ENCODE measurements at places on chromosomes 16 and 17. TPM values are rescaled to one million over a fixed set of nuclear protein-coding genes. Genes with fewer than 3 reads are reported as not detected.

CNTD1 gene
- total RNA-seq, result not detected

AGRP gene
- not detected for total RNA-seq

CCL5 gene
- total RNA-seq, result 3.4 TPM

QPRT gene
- total RNA-seq, result 0.64 TPM

SLC16A3 gene
- 26.5 TPM for total RNA-seq

CASKIN2 gene
- 1.2 TPM for total RNA-seq

MYLK3 gene
- total RNA-seq, result 0.55 TPM

CTNS gene
- total RNA-seq, result 12.8 TPM

DNA sequence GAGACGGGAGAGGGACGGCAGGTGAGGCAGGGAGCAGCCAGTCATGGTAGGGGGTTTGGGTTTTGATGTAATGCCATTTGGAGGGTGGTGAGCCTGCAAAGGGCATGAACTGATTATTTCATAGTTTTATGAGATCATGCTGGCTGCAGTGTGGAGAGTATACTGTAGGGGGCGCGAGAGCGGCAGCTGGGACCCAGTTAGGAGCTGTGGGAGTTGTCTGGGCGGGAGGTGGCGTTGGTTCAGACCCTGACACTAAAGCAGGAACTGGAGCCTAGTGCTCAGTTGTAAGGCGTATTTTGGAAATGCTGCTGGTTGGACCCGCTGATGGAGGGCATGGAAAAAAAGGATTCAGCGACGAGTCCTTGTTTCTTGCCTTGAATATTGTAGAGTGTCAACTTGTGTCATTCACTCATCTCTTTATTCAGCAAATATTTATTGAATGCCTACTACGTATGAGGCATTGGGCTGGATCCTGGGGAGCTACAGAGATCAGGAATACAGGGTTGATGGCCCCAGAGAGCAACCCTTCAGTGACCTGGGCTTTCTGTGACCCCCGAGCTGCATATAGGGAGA, 23.7 kb upstream of the KDM8 start:
- DNase-seq, result peak; percentile 73

- DNase-seq, result no peak
Measured at GRCh38 chr17:68497885-68498319, 14.3 kb upstream of the PRKAR1A start.

- no peak for DNase-seq
Measured at GRCh38 chr17:81401723-81402529, 6.7 kb downstream of the BAHCC1 start.

GRCh38 chr16:80197741-80198201, 343.0 kb upstream of the DYNLRB2 start:
- no peak for DNase-seq

- no peak for DNase-seq
Measured at GRCh38 chr16:21943571-21943970, 9.6 kb upstream of the UQCRC2 start.

DNA sequence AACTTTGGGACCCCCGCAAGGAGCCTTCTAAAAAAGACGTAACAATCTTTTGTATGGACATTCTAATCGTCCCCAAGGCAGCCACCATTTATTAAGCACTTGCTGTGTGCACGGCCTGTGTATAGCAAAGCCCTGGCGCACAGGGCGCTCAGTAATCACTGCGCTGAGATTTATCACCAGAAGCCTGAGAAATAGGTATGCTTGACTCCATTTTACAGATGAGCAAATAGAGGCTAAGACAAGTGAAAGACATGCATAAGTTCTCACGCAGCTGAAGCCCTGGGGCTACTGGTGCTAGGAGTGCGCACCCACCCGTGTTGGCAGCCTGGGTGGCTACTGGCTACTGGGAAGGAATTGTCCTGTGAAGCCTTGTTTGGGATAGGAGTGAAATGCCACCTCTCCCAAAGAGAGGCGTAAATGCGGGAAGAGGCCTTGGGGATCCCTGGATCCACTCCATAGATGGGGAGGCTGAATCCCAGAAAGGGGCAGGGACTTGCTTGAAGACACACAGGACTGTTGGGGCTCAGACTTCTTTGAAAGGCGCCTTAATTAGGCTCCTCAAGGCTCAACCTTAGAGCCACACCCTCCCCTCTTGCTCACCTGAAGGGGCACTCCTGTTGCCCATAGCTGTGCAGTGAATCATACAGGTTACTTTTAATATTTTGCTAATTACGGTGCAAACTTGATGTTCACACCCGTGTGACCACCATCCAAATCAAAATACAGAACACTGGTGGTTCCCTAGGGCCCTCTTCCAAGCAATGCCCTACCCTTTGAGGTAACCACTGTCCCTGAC, 634 bp upstream of the NATD1 start:
- DNase-seq, result no peak

- DNase-seq, result no peak
Measured at GRCh38 chr17:39684369-39685192, 3.3 kb downstream of the PGAP3 start.

DNA sequence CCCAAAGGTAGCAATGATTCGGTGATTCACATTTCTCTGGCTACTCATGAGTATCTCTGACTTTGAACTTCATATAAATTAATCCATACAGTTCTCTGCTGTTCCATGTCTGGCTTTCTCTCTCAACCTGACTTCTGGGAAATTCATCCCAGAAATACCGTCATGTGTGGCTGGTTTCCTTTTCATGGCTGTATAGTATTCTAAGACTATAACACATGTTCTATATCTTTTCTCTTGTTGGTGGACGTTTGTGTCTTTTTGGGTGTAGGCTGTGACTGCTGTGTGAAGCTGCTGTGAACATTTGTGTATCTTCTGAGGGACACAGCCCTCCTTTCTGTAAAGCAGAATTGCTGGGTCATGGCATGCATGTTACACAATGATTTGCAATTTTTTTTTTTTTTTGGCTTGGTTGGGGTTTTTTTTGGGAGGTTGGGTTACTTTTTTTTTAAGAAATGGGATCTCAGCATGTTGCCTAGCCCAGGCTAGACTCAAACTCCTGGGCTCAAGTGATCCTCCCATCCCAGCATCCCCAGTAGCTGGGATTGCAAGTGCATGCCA, 6.3 kb downstream of the TTYH2 start:
- DNase-seq, result no peak

GRCh38 chr16:66660422-66661209, 35.9 kb downstream of the CMTM4 start:
- DNase-seq, result no peak

GRCh38 chr16:16099320-16099719, 124.0 kb downstream of the ABCC6 start:
- no peak for DNase-seq

- DNase-seq, result no peak
Measured at GRCh38 chr16:28985211-28986041, 574 bp downstream of the LAT start.

GRCh38 chr17:64505340-64506200, 519 bp downstream of the DDX5 start:
- peak; percentile 76 for DNase-seq

DNA sequence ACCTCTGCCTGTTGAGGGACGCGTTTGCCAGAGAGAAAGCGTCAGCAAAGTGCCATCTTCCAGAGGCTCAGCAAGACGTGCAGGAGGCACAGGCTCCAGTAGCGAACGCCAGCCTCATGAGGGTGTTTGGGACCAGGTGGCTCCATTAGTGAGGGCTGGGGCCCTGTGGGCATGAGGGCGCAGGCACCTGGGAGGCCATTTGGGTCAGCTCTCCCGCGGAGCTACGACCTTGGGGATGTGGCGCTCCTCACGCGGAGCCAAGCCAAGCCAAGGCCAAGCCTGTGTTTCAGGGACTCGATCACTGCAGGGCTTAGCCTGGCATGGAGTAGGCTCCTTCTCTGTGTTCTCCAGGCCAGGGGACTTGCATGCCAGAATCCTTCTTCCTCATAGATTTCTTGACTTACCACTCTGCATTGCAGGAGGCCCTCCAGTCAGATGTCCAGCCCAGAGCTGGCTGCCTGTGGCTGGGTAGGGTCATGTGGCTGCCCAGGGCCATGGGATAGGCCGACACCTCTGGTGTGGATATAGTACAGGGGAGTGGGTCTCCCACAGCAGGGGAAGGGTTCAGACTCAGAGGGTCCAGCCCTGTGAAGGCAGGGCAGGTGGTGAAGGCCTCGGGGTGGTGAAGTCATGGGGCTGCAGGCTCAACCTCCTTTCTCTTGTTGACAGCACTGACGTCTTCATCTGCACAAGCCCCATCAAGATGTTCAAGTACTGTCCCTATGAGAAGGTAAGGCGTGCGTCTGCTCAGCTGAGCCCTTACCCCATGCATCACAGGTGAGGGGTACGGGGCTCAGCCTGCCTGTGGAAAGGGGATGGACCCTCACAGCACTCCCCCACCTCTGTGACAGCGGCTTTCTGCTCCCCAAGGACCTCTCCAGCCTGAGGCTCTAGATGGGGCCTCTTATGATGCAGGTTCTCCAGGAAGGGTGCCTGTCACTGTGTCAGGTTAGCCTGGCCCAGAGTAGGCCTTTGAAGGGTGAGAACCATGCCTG, 19.6 kb downstream of the NT5M start:
- no peak for DNase-seq

GRCh38 chr17:50149417-50150353, 792 bp downstream of the PPP1R9B start:
- DNase-seq, result peak; percentile 56

DNA sequence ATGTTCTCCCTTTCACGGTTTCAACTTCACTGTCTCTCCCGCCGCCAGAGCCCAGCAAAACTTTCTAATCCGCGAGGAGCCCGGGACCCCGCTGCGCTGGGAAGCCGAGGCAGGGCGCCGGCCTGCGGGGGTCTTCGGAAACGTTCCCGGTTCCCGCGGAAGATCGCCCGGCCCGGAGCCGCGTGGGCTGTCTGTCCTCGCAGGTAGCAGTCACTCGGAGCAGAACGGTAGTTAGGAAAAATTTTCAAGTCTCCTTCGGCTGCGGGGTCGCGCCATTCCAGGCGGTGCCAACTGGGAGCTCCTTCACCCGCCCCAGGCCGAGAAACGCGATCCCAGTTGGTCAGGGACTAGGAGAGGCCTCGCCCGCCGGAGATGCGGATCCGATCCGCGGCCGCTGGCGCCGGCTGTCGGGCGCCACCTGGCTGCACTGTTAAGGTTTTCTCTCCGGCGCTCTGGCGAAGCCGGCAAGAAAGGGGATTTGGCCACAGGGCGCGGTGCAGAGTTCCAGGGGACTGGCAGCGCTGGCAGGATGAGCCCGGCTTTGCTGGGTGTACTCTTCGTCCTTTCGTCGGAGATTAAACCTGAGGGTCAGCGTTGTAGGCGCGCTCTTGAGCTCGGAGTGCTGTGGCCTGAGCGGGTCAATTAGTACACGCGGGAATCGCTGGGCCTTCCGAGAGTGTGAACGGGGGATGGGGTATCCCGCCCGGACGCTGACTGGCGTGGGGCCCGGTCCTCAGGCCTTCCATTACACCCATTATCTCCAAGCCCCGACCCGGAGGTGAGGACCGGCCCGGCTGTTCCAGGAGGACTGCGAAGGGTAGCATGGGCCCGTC, 135.4 kb downstream of the KCNJ12 start:
- peak; percentile 63 for DNase-seq

DNA sequence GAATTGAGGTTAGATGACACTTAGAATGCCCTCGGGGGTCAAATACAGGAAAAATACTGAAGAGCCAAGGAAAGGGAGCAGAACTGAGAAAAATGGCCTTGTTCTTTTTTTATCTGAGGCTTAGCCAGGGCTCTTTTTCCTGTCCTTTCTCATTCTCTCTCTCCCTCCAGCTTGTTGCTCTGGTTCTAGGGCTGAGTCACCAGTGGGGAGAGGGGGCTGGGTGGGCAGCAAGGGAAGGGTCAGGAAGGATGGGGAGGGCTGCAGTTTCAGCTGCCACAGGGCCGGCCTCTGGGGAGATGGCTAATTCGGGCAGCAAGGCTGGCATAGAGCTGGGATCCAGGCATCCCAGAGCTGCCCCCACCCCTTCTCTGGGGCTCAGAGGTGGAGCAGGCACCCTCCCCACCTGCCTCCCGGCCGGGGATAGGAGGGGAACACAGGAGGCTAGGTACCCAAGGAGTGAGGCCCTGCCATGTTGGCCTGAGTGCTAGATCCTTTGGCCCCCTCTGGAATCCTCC, 3.9 kb downstream of the ITGA3 start:
- DNase-seq, result no peak

DNA sequence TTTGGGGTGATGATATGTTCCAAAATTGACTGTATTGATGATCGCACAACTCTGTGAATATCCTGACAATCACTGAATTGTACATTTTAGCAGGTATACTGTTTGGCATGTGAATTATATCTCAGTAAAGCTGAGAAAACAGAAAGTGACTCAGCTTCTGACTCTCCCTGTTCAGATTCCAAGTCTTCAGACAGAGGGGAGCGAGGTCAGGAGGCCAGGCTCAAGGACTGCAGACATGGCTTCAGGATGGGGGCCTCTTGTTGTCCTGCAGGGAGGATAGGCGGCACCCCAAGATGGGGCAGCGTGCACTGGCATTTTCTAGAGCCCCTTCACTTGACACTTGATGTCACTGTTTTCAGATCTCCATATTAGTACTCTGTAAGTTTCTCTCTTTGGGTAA, 45.6 kb downstream of the KNOP1 start:
- no peak for DNase-seq

- DNase-seq, result no peak
Measured at GRCh38 chr16:29821643-29822115, 1.4 kb downstream of the MVP start.

DNA sequence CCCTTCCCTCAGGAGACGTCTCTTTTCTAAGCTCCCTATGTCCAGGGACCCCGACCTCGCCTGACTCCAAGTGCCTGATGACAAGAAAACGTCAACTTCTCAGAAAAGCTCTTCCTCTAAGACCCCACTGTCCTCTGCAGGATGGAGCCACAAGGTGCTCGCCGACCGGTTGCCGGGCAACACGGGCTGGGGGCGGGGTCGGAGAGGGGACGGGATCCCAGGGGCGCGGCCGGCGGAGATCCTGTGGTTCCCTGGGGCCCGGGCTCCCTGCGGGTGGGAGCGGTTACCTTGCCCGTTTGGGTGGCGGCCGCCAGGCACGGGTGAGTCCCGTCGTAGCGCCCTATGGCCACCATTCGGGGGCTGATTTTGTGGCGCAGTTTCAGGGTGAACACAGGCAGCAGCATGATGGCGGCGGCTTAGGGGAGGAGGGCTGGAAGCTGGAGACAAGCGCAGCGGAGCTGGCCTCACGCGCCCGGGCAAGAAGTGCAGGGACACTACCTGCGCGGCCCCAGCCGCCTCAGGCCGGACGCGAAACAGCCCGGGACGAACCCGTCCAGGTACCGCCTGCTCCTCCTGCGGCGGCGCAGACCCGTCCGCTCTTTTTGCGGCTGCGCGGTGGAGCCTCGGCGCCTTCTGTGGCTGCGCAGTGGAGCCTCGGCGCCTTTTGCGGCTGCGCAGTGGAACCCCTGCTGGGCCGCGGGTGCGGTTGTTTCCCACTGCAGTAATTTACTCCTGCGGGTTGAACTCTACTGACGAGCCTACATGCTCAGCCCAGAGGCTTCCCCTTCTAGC, at the start of gene BBS2:
Gene BBS2, minus strand, starts transcription at position 566 of the 792 bp plus-strand sequence. Its CDS starts 162 bp downstream, at position 404.
- peak; percentile 94 for DNase-seq

DNA sequence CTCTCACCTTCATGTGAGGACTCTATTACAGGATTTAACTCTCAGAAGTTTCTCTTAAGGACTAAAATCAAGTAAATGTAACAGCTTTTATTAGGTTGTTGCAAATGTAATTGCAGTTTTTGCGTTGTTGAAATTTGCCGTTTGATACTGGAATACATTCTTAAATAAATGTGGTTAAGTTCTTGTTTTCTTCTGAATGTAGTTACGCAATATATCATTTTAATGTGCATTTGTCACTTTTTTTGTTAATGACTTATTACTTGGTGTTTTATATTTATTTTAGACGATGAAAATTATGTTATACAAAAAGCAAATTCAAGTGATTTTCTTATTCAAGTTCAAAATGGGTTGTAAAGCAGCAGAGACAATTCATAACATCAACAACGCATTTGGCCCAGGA, 76.3 kb downstream of the TTC19 start:
- no peak for DNase-seq

Data from activated B cell treated with CpG ODN at 0.5 μM for 24 hours (primary cell).